ENCODE measurements at places on chromosomes 2 and 18.
A peak's percentile ranks its signal among the peaks of the same experiment; 100 is the strongest.

DNA sequence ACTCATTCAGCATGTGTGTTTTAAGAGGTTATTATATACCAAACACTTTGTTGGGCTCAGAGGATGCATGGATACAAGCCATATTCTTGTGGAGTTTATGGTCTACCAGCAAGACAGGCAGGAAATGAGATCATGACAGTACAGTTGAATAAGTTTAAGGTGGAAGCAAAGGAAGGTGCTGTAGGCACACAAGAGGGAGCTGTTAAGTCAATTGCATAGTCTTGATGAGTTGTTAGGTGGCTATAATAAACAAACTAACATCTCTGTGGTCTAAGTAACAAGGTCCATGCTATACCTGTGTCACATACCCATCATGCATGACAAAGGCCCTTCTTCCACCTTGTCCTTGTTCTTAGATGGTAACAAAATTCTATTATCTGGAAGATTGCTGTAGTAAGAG lies 538.3 kb downstream of the CNTNAP5 start:
- no peak for DNase-seq

DNA sequence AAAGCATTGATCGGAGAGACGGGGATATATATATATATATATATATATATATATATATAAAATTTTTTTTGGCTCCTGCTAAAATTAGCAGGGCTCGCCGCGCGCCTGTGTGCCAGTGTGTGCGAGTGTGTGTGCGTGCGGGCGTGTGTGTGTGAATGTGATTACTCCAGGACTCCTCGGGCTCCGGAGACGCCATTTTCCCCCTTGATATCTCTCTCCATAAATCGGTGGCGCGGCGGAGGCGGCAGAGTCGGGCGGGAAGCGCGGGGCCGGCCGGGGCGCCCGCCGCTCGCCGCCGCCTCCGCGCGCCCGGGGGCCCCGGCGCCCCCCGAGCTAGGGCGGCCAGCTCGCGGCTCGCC lies 795 bp upstream of the SETBP1 start:
- no peak for DNase-seq

DNA sequence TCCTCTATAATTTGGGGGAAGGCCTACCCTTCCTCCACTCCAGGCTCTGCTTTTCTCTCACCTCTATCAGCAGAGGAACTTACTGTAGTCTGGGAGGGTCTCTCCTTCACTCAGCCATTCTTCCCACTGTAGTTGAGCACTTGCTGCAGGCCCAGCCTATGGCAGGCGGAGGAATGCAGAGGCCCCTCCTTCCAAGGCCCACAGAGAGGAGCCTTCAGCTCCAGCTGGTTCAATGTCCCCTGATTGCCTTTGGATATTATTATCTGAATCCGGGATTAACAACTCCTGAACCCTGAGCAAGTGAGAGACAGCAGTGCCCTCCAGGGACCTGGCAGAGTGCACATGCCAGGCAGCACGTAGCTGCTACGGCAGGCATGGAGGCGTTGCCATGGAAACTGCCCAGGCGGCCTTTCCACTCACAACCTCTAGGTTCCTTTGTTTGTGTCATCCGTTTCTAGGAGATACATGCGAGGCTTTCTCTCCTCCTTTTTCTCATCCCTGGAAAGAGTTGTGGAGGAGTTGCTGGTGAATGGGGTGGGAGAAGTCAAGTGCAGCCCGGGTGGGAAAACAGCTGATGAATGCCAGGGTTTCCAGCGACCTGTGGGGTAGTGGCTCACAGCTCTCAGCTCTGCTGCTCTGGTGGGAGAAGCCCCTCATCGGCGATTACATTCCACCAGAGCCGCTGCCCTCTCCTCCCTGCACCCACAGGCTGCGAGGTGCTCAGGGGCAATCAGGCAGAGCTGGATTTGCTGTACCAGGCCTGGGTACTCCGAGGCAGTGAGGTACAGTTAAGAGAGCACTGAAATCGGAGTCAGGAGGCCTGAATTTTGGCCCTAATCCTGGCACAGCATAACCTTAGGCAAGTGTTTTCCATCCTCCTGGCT lies 55.3 kb upstream of the HK2 start:
- no peak for DNase-seq

DNA sequence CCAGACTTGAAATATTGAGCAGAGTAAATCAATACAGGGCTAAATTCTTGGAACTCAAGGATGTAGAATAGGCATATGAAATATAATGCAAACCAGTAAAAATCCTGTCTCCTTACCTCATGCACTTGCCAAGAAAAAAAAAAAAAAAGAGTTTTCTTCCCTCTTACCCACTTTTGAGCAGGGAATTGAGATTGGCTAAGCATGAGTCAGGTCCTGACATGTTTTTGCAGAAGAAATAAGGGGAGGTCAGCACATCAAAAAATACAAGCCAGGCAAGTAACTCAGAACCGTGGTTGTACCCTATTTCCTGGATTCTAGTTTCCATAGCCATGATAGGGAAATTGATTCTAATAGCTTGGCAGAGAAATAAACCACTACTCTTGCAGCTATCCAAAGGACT lies 1526.7 kb downstream of the LRP1B start:
- DNase-seq = no peak

DNA sequence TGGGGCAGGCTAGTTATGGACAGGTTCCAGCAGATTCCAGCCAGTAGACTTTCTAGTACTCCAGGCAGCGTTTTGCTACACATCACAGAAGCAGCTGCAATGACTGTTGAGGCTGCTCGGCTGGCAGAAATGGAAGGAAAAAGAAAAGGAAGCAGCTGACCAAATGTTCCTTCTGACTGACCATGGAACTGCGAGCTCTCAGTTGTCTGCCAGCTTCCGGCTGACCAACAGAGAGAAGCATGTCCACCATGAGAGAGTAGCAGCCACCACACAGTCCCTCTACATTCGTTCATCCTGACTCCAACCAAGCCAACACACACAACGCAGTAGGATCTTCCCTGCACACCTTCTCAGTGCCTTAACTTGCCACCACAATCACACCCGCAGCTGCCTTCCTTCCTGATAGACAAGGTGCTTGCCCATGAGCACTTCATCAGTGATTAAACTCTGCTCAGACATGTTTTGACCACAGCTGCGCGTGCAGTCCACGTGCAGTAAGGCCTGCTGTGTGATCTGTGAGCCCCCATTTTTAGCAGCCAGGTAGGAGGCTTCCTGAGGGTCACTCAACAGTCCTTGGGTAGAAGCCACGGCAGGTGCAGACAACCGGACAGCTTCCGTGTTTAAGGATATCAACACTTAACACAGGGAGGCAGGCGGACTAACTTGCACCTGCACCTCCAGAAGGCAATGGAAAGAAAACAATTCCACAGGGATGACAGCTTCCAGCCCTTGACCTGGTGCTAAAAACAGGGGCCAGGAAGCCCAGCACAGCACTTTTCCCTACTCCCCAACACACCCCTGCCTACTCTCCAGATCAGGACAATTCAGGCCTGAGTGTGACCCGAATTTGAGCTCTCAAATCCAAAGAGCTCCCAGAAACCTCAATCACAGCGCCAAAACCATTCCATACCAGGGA lies 996 bp downstream of the TGFBRAP1 start:
- DNase-seq = peak; percentile 26

- no peak for DNase-seq
Measured at GRCh38 chr2:8876628-8877027, 39.2 kb upstream of the KIDINS220 start.

DNA sequence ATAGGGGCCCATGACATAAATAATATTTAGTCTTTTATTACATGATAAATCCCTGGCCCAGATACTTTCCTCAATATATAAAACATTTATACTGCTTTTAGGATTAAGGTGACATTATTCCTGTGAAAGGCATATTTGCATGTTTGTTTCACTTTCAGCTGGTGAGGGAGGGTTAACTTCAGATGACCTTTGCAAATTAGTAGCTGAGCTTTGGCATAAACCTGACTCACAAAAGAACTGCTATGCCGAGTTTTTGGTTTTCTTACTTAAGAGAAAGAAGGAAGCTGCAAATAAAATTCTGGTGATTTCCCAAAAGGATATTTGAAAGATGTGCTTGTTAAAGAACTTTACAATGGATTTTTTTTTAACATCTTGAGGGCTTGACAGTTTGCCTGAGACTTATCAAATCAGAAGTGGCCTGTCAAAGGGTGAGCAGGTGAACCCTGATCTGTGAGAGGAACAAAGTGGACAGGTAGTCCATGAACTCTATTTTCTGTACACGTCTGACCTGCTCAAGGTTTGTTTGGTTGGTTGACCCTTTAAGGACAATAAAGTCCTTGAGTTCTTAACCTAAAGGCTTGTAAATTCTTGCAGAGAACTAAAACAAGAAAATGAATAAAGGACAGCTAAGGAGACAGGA lies 93.5 kb downstream of the FAM124B start:
- DNase-seq = no peak

DNA sequence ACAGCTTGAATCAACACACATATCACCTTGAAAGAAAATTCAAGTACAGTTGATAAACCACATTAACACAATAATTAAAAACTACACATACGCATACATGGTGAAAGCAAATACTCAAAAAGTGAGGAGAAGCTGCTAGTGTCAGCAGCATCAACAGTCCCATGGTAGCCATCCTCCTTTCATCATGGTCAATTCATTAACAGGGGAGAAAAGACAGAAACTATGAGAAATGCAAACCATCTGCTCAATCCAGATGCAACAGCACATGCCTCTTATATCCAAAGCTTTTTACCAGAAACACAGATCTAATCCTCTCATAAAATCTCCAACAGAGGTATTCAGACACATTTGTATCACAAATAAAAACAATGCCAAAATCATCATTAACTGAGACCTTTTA lies 81.9 kb upstream of the CHRNA1 start:
- DNase-seq = no peak

GRCh38 chr18:46152808-46153617 lies 48.8 kb downstream of the HAUS1 start:
- DNase-seq = no peak

GRCh38 chr2:196153480-196153879 lies 17.9 kb downstream of the STK17B start:
- DNase-seq = no peak

- peak; percentile 63 for DNase-seq
Measured at GRCh38 chr2:174486563-174487107, at the start of gene GPR155. TSS of gene GPR155 (minus strand) at chr2:174487029. CDS start at chr2:174481956, 5,073 bp downstream.

- no peak for DNase-seq
Measured at GRCh38 chr2:241563981-241564595, 5.5 kb downstream of the BOK start.

- DNase-seq = no peak
Measured at GRCh38 chr2:109145286-109145685, 16.3 kb downstream of the SH3RF3 start.

- no peak for DNase-seq
Measured at GRCh38 chr18:76952747-76953146, 130.4 kb downstream of the ZNF236 start.

DNA sequence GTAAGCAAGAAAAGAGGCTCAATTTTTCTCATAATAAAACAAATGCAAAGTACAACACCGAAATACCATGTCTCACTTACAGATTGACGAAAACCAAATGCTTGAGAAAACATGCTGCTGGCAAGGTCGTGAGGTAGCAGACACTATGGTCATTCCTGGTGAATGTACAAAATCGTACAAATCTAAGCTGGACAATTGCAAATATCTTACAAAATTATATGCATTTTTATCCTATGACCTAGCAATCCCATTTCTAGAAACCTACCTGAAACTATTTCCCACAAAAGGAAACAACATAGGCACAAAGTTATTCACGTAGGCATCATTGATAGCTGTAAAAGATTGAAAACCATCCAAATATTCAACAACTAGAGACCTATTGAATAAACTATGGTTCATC lies 54.0 kb downstream of the SCG2 start:
- no peak for DNase-seq

GRCh38 chr2:148860037-148860436 lies 15.0 kb upstream of the KIF5C start:
- no peak for DNase-seq

- DNase-seq = no peak
Measured at GRCh38 chr2:17791121-17791816, 25.0 kb upstream of the MSGN1 start.

DNA sequence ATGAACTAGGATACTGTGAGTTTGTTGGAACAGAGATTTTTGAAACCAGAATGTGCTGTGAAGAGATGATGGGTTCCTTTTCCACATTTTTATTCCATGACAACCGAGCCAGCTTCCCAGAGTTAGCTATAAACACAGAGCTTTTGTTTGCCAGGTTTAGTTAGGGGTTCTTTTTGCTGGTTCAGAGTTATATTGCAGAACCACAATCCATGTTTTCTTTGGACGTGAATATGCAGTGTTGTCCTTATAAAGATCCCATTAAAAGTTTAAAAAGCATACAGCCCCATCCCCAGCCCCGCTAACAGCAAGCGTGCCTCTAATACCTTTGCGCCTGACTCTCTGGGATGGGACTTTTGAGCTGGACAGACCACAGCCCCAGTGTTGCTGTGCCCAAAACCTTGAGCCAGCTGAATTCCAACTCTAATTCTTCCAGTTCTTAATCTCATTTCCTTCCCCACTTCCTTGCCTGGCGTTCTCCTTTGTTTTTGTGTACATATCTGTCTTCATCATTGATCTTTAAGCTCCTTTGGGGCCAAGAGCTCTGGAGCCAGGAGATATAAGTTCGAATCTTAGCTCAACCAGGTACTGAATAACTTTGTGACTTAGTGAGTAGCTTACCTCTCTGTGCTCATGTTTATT lies 72.3 kb downstream of the SPATS2L start:
- DNase-seq = no peak

DNA sequence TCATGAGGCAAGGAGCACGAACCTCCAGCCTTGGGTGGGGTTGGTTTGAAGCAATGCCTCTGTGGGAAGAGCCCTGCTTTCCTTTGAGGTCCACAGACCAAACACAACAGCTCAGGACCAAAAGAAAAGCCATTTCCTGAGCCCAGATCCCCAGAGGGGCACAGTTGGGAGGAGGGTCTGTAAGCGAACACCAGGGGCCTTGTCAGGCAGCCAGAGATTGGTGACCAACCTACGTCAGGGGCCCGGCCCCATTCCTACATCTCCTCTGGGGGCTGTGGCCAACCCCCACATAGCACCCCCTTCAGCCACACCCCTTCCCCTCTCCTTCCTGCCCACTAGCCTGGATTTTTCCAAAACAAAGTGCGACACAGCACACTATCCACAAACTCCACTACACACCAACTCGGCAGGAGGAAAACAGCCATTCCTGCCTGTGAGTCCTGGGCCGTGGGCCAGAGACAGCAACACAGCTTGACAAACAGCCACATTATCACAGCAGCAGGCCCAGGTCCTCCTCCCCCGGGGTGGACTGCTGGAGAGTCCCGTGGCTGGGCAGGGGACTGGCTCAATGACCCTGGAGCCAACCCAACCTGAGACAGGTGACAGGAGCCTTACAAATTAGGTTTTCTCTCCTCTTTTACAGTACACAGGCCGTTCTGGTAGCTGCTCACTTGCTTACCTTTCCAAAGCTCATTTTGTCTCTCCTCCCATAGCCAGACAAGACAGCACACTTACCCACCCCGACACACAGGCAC lies 98.8 kb downstream of the TNS1 start:
- DNase-seq = peak; percentile 57

GRCh38 chr18:28127228-28127627 lies 49.7 kb downstream of the CDH2 start:
- no peak for DNase-seq

Data from hippocampal formation (tissue), 2 donors.